ENCODE measurements at places on chromosomes 11 and 22.

DNA sequence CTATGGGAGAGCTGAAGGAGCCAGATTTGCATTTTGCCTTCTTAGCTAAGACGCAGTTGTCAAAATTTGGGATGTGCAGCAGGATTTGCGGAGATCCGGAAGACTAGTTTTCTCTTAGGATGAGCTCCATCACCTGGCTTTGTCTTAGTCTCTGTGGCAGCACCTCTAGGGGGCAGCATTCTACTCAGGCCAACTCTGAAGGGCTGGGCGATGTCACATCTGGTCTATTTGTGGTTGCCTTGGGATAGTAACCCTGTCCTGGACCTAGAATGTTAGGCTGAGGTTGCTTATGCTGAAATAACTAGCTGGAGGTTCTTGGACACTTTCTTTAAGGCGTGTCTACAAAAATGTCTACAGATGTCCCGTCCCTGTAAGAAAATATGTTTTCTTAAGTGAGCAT, 116.2 kb downstream of the FAT3 start:
- ATAC-seq = no peak

DNA sequence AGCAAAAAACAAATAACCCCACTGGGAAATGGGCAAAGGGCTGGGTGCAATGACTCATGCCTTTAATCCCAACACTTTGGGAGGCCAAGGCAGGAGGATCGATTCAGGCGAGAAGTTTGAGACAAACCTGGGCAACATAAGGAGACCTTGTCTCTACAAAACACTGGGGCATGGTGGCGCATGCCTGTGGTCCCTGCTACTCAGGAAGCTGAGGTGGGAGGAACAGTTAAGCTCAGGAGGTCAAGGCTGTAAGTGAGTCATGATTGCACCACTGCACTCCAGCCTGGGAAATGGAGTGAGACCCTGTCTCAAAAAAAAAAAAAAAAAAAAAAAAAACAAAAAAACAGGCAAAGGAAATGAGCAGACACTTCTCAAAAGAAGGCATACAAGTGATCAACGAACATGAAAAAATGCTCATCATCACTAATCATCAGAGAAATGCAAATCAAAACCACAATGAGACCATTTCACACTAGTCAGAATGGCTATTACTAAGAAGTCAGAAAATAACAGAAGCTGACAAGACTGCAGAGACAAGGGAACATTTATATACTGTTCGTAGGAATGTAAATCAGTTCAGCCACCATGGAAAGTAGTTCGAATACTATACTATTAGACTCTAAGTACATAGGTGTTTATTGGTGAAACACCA, 48.2 kb upstream of the SMCO4 start:
- peak; percentile 85 for ATAC-seq

DNA sequence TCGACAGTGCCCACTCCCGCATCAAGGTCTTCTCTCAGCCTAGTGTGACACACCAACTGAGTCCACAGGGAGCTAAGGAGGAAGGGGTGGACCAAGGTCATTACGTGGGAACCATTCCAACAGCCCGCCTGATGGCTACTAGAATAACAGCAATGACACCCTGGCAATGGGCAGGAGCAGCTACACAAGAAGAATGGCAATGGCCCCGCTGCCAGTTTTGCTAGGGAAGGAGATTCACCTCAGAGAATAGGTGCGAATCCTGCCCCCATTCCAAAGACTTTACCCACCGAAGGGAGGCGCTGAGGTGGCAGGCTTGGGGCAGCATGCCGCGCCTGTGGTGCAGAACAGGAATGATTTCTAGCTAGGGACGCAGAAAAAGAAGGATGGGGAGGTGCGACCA, 9.1 kb downstream of the WT1 start:
- ATAC-seq = no peak

- no peak for ATAC-seq
Measured at GRCh38 chr11:105245781-105246315, 106.3 kb upstream of the CARD18 start.

GRCh38 chr11:20303391-20303965, 60.0 kb upstream of the HTATIP2 start:
- no peak for ATAC-seq

GRCh38 chr11:32829157-32829679, 509 bp upstream of the PRRG4 start:
- ATAC-seq = peak; percentile 37

GRCh38 chr22:29723766-29724165, 4.0 kb downstream of the CABP7 start:
- ATAC-seq = no peak

- peak; percentile 25 for ATAC-seq
Measured at GRCh38 chr11:910044-910588, 494 bp downstream of the CHID1 start.

DNA sequence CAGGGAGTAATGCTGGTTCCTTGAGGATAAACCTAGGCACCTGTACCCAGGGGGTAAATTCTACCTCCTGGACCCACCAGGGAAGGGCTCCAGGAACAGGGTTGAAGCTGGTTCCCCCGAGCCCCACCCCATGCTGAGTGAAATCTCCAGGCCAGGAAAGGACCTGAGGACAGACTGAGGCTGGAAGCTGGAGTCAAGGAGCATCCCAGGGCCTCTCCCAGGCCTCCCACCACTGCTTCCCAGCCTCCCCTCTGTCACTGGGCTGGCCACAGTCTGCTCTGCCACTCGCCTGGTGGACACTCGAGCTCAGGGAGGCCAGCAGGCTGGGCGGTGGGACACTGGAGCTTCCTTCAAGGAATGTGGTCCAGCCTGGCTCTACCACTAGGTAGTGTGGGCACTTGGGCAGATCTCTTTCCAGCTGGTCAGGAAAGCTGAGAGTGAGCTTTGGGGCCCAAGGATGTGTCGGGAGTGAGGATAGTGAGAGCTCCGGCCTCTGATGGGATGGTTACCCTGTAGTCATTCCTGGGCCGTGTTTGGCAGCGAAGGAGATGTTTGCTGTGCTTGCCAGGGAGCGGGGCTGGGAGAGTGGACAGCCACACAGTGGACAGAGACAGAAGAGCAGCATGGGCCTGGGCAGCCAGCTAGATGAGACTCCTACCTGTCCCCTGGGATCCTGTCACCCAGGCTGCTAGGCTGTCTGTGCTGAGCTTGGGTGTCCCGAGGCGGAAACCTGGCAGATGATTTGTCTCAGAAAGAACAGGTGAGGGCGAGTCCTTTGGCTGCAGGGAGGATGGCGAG, 3.4 kb downstream of the OVOL1 start:
- ATAC-seq = no peak

DNA sequence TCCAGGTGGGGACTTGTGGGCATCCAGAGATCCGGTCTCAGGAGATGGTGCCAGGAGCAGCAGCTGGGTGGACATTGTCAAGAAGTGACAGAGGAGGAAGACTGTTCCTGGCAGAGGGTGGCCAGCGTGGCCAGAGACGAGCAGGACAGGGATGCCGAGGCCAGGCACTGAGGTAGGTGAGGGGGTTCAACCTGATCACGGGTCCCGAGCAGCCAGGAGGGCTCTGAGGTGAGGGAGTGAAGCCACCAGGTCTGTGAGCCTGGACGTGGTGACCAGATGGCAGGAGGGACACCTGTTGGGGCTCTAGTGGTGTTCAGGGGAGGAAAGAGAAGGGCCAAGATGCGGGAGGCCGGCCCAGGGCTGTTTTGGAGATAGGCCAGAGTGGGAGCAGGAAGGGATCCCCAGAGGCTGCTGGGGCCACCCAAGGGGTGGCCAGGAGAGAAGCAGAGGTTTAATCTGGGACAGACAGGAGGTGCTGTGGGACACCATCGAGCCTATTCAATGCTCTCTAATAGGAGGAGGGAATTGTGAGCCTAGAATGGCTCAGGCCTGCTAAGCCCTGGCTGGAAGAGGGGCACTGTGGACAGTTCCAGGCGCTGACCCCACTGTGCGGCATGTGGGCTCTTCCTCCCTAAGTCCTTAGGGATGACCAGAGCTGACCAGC, 6.3 kb downstream of the PPM1F start:
- no peak for ATAC-seq

Measured in activated T-helper 17 cell treated with anti-CD3 and anti-CD28 coated beads, Interleukin-2, amount 50 U/mL, for 72 hours (primary cell).